IPS DF 6.9 (cell line): ENCODE measurements at places on chromosomes 3 and 15.

DNA sequence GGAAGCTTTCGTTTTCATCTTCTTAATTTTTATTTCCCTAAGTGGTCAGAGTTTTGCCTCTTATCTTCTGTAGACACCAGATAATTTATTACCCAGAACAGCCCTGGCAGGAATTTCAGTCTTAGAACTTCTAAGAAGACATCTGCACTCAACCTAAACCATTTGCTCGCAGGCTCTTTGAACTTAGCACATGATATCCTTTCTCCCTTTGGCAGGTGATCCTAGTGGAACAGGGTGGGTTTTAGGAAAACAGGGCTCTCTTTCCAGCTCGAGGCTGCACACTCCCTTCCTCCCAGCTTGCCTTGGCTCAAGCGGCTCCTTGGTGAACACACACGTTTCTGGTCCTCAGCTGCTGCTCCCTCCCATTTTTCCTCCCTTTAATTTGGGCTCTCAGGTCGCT is 116.5 kb downstream of the THSD4 start:
- DNase-seq = no peak

DNA sequence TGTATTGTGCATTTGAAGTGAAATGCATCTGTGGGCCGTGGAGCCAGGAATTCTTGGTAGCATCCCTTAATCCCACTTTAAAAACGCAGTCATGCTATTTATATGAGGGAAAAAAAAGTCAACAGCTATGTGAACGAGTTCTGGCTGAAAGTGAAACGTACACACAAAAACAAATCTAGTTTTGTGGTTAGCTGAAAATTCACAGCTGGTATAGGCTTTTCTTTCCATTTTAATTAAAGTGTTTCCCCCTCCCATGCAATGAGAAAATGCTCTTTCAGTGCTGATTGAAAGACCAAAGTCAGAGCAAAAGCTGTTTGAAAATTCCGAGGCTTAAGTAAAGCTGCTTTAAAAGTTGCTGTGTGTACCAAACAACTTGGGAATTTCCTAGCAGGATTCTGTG is 297.4 kb downstream of the PLCL2 start:
- no peak for DNase-seq

DNA sequence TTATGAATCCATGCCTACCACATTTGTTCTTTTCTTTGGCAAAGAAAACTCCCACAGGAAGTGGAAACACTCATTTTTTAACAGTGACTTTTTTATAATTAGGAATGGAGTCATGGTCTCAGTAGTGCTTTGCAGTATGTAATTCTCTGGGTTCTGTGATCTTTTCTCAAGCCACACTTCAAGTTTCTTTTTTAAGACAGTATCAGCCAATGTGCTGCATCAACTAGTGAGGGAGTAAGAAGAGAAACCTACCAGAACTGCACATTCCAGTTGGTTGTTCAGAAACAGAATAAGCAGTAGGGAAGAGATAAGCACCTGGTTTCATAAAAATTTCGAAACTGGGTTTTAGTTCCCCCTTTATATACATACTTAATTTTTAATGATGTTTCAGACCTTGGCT is 126.3 kb downstream of the FOXB1 start:
- no peak for DNase-seq

GRCh38 chr3:32857921-32858320 is 40.1 kb downstream of the TRIM71 start:
- no peak for DNase-seq

GRCh38 chr3:173839859-173840258 is 442.3 kb downstream of the NLGN1 start:
- DNase-seq = no peak

GRCh38 chr3:126523745-126524428 is at the start of gene CHST13:
Gene CHST13, plus strand, starts transcription at chr3:126524155. Its CDS starts 178 bp downstream, at chr3:126524333.
- DNase-seq = no peak

GRCh38 chr15:67369359-67369998 is 114.9 kb downstream of the IQCH start:
- no peak for DNase-seq

GRCh38 chr3:42013691-42014457 is 52.0 kb upstream of the ULK4 start:
- no peak for DNase-seq

- DNase-seq = no peak
These were observed 641.7 kb downstream of the NR2F2 start for GRCh38 chr15:96972201-96972600.

- DNase-seq = peak; percentile 33
These were observed 152.7 kb downstream of the IL20RB start for GRCh38 chr3:137110392-137110996.

GRCh38 chr15:48748535-48748934 is 62.3 kb downstream of the CEP152 start:
- no peak for DNase-seq

DNA sequence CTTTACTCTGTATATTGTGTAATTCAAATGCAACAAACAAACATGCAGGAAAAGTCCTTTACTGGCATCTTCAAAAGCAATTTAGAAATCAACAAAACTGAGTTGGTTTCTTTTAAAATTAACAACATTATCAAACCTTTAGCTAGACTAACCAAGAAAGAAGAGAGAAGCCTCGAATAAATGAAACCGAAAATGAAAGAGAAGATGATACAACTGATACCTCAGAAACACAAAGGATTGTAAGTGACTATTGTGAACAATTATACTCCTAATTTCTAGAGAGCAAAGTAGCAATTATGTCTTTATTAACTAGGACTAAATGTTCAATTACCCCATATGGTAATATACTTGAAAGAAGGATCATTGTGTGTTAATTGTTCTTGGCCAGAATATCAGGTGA is 49.2 kb upstream of the P3H2 start:
- no peak for DNase-seq

DNA sequence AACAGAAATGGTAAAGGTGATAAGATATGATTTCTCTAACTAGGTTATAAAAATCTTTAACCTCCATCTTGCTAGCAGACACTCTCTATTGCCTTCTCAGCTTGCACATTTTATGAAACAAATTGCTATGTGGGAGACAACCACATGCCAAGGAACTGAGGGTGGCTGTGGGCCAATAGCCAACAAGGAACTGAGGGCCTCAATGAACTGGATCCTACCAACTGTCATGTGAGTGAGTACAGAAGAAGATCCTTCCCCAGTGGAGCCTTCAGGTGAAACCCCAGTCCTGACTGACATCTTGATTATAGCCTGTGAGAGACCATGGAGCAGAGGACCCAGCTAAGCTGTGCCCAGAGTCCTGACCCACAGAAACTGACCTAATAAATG is 129.2 kb upstream of the LRIG1 start:
- no peak for DNase-seq

GRCh38 chr3:129445471-129445870 is 5.4 kb downstream of the IFT122 start:
- DNase-seq = no peak

DNA sequence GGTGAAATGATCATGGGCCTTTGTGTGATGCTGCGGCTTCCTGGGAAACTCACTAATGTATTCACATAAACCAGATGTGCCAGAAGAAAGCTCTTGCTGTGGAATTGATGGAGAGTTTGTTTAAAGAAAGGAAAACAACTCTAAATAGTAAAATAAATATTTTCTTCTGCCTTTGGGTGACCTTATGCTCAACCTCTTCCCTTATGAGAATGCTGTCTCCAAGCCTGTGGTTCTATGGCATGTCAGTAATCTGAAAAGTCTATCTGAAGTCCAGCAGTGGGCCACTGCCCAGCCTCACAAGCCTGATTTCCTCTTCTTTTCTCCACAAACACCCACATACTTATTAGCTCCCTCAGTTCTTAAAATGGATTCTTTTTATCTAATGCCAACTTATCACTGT is 49.9 kb upstream of the PHLDB2 start:
- DNase-seq = no peak

DNA sequence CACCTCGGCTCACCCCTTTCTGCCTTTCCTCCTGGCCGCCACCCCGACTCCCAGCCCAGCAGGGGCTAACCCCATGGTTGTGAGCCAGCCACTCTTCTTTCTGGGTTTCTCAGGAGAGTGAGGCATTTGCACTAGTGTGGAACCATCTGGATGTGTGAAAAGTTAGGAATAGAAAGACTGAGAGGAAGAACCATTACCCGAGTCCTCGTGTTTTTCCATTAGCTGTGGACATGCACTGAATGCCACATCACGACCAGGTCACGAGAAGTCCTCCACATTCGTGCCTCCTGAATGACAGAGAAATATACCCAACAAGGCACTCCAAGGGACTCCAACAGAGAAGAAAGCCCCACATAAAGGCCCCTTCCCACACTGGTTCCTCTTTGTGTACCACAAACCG is 18.0 kb upstream of the RAD18 start:
- DNase-seq = no peak

GRCh38 chr15:58285921-58286278 is 145.9 kb upstream of the LIPC start:
- DNase-seq = no peak

GRCh38 chr15:74123131-74123429 is 7.3 kb upstream of the ISLR2 start:
- no peak for DNase-seq

DNA sequence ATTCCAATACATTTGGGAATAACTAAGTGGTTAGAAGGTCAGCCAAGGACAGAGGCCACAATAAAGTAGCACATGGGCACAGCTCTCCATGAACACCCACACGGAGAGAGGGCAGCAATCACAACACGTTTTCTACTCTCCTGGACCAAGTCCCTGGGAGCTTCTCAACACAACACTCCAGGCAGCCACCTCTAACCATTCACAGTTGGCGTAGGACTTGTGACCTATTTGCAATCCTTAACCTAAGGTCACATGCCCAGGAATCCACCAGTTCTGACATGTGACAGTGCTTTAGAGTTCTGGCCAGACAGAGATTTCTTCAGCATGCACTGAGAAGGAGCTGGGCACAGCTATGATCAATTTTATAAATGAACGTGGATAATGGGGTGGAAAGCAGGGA is 280.8 kb downstream of the SHQ1 start:
- no peak for DNase-seq

DNA sequence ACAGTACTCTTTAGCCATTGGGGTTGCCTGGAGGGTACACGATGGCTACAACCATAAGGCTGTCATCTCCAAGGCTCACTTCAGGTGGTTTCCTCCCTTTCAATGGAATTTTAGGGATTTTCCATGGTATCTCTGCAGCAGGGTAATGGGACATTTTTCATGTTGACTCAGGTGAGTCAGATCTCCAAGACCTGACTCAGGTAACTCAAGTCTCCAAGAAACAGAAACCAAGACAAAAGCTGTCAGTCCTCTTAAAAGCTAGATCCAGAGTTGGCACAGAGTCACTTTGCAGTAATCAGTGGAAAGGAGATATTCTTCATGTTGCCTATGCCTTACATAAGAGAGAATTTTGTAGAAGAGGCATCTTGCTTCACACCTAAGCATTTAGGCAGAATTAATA is 375.8 kb upstream of the ARPP21 start:
- DNase-seq = no peak

DNA sequence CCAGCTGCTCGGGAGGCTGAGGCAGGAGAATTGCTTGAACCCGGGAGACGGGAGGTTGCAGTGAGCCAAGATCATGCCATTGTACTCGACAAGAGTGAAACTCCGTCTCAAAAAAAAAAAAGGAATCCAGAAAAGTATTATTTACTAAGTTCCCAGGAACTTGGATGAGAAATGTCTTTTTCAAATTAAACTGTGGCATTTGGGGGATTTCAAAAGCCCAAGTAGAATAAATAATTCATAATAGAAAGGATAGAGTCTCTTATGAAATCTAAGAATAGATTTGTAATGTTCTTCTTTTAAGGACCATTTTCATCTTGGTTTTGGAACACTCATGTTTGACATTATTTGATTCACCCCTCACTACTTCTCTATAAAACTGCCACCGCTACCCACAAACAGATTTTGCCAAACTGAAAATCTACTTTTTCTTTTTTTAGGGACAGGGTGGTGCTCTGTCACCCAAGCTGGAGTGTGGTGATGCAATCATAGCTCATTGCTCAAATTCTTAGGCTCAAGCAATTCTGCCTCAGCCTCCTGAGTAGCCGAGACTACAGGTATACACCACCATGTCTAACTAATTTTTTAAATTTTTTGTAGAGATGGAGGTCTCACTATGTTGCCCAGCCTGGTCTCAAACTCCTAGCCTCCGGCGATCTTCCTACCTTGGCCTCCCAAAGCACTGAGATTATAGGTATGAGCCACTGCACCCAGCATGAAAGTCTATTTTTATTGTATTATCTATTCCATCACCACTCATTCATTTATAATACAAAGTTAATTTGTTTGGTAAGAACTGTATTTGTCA is 99.3 kb downstream of the SENP2 start:
- DNase-seq = no peak

DNA sequence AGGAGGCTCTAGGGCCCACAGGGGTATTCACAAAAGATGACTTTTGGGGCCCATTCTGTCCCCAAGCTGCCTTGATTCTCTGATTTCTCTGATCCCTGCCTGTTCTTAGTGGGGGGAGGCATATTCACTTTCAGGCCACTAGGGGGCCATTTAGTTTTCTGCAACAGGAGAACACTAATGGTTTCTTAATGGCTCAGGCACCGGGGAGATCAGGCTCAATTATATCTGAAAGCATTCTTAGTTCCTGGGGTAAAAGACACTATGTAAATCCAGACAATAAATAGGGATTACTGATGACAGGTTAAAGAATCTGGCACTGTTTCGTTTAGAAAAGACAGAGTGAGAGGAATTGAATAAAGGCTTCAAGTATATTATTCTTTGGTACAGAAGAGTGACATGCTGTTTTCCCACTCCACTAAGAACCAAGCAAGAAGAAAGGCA is 2.5 kb upstream of the INAFM2 start:
- DNase-seq = no peak

GRCh38 chr3:194797555-194798250 is 112.0 kb downstream of the FAM43A start:
- no peak for DNase-seq

DNA sequence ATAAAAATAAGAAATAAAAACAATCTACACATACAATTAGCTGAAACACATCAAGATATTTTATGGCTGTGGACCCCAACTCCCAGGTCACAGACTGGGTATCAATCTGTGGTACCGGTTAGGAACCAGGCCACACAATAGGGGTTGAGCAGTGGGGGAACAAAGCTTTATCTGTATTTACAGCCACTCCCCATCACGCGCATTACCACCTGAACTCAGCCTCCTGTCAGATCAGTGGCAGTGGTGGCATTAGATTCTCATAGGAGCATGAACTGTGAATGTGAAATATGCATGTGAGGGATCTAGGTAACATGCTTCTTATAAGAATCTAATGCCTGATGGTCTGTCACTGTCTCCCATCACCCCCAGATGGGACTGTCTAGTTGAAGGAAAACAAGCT is 17.7 kb upstream of the DNAJC19 start:
- DNase-seq = no peak

- DNase-seq = no peak
These were observed 104.2 kb upstream of the THRB start for GRCh38 chr3:24598695-24599470.

- no peak for DNase-seq
These were observed 229.8 kb downstream of the LPP start for GRCh38 chr3:188383748-188384147.

GRCh38 chr3:57985176-57985983 is 22.8 kb upstream of the FLNB start:
- no peak for DNase-seq

- no peak for DNase-seq
These were observed 39.1 kb upstream of the RASGRP1 start for GRCh38 chr15:38603672-38604071.
